ENCODE measurements at places on chromosomes 16 and 17.

DNA sequence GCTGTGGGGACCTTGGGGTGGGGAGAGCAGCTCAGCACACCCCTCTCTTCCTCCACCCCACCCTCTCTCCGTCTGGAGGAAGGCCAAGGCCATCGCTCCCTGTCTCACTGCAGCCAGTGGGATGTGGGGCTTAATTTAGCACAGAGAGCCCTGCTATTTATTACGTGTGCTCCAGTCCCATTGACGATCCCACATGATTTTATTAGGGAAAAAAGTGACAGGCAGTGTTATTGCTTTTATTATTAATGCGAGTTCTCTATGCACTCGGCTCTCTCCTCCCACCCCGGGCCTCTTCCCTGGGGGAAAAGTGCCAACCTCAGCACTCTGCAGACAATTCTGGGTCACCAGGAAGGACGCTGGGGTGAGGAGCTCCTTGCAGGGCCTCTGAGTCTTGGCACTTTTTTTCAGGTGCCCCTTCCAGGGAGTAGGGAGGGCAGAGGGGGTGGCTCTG lies 57.3 kb downstream of the MGAT5B start:
- no peak for DNase-seq

GRCh38 chr16:88274847-88275246 lies 107.9 kb upstream of the ZNF469 start:
- DNase-seq, result no peak

- DNase-seq, result no peak
Observed at GRCh38 chr17:50348522-50349242, 2.8 kb downstream of the XYLT2 start.

DNA sequence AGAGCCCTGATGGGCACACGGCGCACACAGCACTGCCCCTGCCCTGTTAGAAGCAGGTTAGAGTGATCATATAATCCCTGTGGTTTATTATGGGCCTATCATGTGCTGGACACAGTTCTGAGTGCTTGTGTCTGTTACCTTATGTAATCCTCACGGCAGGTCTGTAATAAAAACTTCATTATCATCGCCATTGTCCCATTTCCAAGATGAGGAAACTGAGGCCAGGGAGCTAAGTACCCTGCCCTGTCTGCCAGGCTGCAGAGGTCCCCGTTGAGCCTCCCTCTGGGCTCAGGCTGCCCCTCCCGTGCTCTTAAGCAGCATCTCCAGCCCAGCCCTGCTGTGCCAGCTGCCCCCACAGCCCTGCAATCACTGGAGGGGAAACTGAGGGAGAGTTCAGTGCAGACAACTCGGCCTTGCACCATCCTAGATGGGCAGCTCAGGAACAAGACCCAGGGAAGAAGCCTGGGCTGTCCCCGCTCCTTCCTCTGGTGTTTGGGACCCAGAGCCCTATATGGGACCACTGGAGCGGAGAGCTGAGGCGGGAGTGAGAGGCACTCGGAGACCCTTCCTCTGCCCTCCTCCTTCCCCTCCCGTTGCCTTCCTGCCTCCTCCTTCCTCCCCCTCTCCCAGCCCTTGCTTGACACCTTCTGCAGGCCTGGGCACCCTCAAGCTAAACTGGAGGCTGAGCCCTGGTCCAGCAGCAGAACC lies 42.0 kb downstream of the WNT3 start:
- DNase-seq, result no peak

- no peak for DNase-seq
Observed at GRCh38 chr16:76565542-76565941, 288.3 kb downstream of the CNTNAP4 start.

- no peak for DNase-seq
Observed at GRCh38 chr17:50029185-50029584, 26.7 kb upstream of the ITGA3 start.
